Stimulated activated CD8-positive, alpha-beta memory T cell treated with anti-CD3 and anti-CD28 coated beads, Interleukin-4, amount 100 ng/mL, for 1 hour (primary cell): ENCODE measurements at places on chromosomes 13 and 19.

GRCh38 chr13:20297181-20297580 lies 65.1 kb upstream of the GJB6 start:
- no peak for DNase-seq

- DNase-seq: no peak
These were observed 62.1 kb upstream of the FREM2 start for GRCh38 chr13:38624822-38625221.

DNA sequence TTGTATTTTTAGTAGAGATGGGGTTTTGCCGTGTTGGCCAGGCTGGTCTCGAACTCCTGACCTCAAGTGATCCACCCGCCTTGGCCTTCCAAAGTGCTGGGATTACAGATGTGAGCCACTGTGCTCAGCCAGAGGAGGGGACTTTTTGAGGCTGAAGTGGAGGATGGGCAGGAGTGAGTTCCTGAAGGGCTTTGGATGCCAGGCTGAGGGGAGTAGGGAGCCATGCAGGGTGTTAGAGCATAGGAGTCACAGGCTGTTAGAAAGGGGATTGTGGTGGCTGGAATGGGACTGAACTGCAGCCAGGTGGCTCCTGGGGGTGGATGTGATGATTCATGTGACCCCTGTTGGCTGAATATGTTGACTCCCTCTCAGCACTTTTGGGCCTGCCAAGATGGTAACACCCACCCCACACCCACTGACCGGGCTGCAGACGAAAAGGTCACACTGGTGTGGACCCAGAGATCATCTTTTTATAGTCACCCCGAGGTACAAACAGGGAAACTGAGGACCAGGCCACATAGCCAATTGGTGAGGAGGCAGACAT lies 11.2 kb downstream of the CYP4F22 start:
- no peak for DNase-seq

DNA sequence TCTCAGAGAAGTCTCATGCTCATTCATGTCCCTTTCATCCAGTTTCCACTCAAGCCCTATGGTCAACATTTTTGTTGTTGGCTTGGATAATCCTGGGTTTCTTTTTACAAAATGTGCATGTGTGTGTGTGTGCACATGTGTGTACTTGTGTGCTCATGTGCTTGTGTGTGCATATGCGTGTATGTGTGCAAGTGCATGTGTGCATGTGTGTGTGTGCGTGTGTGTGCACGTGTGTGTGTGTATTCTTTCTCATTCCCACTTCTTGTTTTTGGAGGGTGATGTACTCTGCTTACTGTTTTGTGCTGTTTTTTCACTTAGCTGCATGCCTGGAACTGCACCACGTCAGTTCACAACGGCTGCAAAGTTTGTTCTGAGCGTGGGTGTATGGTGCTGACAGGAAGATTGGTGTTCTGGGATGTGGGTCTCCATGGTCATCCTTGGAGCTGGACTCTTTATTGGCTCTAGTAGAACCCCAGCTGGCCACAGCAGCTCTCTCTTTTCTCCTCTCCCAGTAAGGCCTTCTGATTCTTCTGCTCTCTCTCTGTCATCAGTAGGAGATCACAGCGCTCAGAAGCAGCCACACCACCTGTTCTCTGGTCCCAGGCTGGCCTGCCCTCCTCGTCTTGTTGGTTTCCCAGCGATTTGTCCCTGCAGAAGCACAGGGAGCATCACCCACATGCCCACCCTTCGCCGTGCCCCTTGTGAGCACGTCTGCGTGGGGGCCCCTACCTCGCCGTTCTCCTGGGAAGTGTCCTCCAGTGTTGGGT lies 60.8 kb downstream of the SOX1 start:
- DNase-seq: no peak

GRCh38 chr13:78657699-78658629 lies 991 bp downstream of the OBI1 start:
- no peak for DNase-seq
